GM23248 (cell line): ENCODE measurements at places on chromosomes 4 and X.

DNA sequence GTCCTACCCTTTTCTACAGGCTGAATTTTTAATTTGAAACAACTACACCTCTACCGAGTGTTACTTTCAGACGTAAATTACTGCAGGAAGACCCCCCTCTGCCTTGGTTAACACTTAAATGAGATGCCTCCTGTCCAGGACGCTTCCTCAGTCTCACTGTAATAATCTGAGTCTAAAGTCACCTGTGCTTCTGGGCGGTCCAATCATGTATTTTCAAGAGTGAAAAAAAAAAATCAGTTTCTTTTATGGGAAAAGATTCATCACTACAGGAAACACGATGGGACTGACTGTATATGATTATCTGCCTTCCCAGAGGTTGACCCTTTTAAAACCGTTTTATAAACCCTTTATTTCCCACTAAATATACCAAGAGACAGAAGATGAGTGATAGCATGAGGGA, 776 bp downstream of the RBM47 start:
- no peak overlapping the region for H3K27ac ChIP-seq
- H3K4me1 ChIP-seq, result no peaks in the 10 kb centered on the region
- no peaks in the 10 kb centered on the region for H3K36me3 ChIP-seq
- peak overlapping the region; percentile 79 for H3K4me3 ChIP-seq

DNA sequence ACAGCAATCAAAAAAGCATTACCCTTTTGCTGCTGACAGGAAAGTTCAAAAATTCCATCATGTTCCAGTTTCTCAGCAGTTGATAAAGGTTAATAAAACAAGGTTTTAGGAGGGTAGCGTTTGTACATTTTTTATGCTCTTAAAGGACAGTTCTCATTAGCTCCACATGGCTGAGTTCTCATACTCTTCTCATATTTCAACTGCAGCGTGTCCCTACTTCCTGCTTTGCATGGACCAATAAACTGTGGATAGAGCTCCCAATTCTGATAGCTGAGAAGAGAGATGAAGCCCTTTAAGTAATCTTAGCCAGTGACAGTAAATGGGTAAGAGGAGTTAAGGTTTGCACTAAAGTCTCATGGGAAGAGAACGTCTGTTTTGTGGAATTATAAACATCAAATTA, 53.5 kb downstream of the SPANXA2 start:
- H3K4me1 ChIP-seq, result no peaks in the 10 kb centered on the region
- H3K4me3 ChIP-seq, result no peak overlapping the region
- no peaks in the 10 kb centered on the region for H3K27me3 ChIP-seq
- DNase-seq, result no peak
- H3K36me3 ChIP-seq, result no peaks in the 10 kb centered on the region

GRCh38 chr4:176102414-176103063, 36.9 kb downstream of the WDR17 start:
- H3K36me3 ChIP-seq, result no peaks in the 10 kb centered on the region
- H3K4me1 ChIP-seq, result no peaks in the 10 kb centered on the region
- no peaks in the 10 kb centered on the region for H3K27me3 ChIP-seq
- H3K4me3 ChIP-seq, result no peak overlapping the region
- no peak for DNase-seq
- H3K27ac ChIP-seq, result no peak overlapping the region

- no peak for DNase-seq
- H3K4me3 ChIP-seq, result no peak overlapping the region
- no peak overlapping the region for H3K27ac ChIP-seq
- no peaks in the 10 kb centered on the region for H3K36me3 ChIP-seq
- H3K4me1 ChIP-seq, result no peaks in the 10 kb centered on the region
- H3K27me3 ChIP-seq, result no peaks in the 10 kb centered on the region
These were observed 99.4 kb upstream of the PUDP start for GRCh38 chrX:7247346-7247745.

- peak overlapping the region; percentile 83 for H3K4me3 ChIP-seq
- 0 out of 2 replicates have a peak overlapping the region, but pooled peaks have one; percentile 0 for H3K27ac ChIP-seq
- peak; percentile 76 for DNase-seq
These were observed 752 bp downstream of the FRAS1 start for GRCh38 chr4:78057600-78058550.

- H3K36me3 ChIP-seq, result no peaks in the 10 kb centered on the region
- no peaks in the 10 kb centered on the region for H3K4me1 ChIP-seq
- H3K27me3 ChIP-seq, result no peaks in the 10 kb centered on the region
- DNase-seq, result no peak
- no peak overlapping the region for H3K27ac ChIP-seq
These were observed 265.4 kb upstream of the MAGEB18 start for GRCh38 chrX:25872786-25873185.

- H3K36me3 ChIP-seq, result no peaks in the 10 kb centered on the region
- no peak overlapping the region for H3K27ac ChIP-seq
- no peak overlapping the region for H3K4me3 ChIP-seq
- no peaks in the 10 kb centered on the region for H3K4me1 ChIP-seq
- peaks cover 37% of the 10 kb centered on the region; the same call in 1 of the 2 replicates for H3K27me3 ChIP-seq
- DNase-seq, result no peak
These were observed 39.6 kb downstream of the BEND4 start for GRCh38 chr4:42112846-42113245.
